ENCODE measurements at places on chromosomes 3 and 15. TPM values are rescaled to one million over a fixed set of nuclear protein-coding genes. Genes with fewer than 3 reads are reported as not detected.

GRCh38 chr15:74624020-74624602 is 8.5 kb downstream of the CLK3 start:
- peaks cover 100% of the 10 kb centered on the region for H3K36me3 ChIP-seq
- H3K4me1 ChIP-seq: peaks cover 48% of the 10 kb centered on the region
- no peak for DNase-seq
- H3K27ac ChIP-seq: no peak overlapping the region
- H3K4me3 ChIP-seq: no peak overlapping the region

- H3K36me3 ChIP-seq: no peaks in the 10 kb centered on the region
- DNase-seq: no peak
- peaks cover 18% of the 10 kb centered on the region for H3K27me3 ChIP-seq
- H3K4me1 ChIP-seq: no peaks in the 10 kb centered on the region
- H3K27ac ChIP-seq: no peak overlapping the region
These were observed 264.9 kb downstream of the MEX3B start for GRCh38 chr15:81780966-81781365.

GRCh38 chr3:46987743-46988401 is 8.4 kb downstream of the NBEAL2 start:
- peak overlapping the region; percentile 63 for H3K27ac ChIP-seq
- no peaks in the 10 kb centered on the region for H3K27me3 ChIP-seq
- no peaks in the 10 kb centered on the region for H3K36me3 ChIP-seq
- peak overlapping the region; percentile 44 for H3K4me3 ChIP-seq
- H3K4me1 ChIP-seq: peaks cover 39% of the 10 kb centered on the region
- peak; percentile 74 for DNase-seq

- no peak overlapping the region for H3K4me3 ChIP-seq
- no peak overlapping the region for H3K27ac ChIP-seq
- peaks cover 73% of the 10 kb centered on the region for H3K4me1 ChIP-seq
- no peaks in the 10 kb centered on the region for H3K27me3 ChIP-seq
- no peak for DNase-seq
- no peaks in the 10 kb centered on the region for H3K36me3 ChIP-seq
These were observed 131.2 kb downstream of the TBL1XR1 start for GRCh38 chr3:177066068-177066467.

DNA sequence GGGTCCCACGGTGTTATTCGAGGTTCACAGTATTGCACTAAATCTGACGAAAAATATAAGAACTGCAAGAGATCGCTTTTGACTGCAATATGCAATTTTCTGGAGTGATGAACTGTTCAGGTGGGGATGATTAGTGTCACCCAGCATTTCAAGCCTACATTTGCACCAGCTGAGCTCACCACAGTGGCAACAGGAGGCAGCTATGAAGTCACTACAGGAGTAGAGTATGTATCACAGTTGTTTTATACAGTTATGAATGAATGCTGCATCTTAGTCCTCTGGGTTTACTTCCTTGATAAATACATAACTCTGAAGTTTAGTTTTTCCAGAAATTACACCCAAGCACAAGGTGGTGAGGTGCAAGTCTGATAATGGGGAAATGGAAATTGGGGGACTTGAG is 69.6 kb downstream of the CHSY1 start:
- peak overlapping the region; percentile 60 for H3K27ac ChIP-seq
- peaks cover 73% of the 10 kb centered on the region for H3K4me1 ChIP-seq
- DNase-seq: no peak
- peaks cover 16% of the 10 kb centered on the region for H3K36me3 ChIP-seq

DNA sequence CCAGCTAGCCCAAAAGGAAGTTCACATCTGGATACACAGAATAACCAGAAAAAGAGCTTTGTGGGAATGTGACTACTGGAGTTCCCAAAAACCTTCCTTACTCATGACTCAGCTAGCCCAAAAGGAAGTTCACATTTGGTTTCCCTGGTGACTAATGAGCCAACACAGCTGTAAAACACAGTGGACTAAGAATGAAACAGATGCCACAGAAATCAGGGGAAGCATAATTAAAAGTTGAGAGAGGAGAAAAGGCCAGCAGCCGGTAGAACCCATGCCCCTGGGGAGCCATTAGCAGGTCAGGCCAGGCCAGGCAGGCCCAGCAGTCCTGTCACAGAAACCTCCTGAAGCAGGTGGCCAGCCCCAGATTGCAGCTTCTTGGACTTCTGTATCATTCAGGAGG is 130.3 kb downstream of the GHSR start:
- H3K36me3 ChIP-seq: peaks cover 14% of the 10 kb centered on the region
- no peaks in the 10 kb centered on the region for H3K27me3 ChIP-seq
- H3K4me3 ChIP-seq: no peak overlapping the region
- peak overlapping the region; percentile 74 for H3K27ac ChIP-seq

- DNase-seq: no peak
- peaks cover 38% of the 10 kb centered on the region for H3K36me3 ChIP-seq
- H3K27me3 ChIP-seq: no peaks in the 10 kb centered on the region
- peak overlapping the region; percentile 42 for H3K27ac ChIP-seq
These were observed 39.3 kb upstream of the UTS2B start for GRCh38 chr3:191369616-191370010.

DNA sequence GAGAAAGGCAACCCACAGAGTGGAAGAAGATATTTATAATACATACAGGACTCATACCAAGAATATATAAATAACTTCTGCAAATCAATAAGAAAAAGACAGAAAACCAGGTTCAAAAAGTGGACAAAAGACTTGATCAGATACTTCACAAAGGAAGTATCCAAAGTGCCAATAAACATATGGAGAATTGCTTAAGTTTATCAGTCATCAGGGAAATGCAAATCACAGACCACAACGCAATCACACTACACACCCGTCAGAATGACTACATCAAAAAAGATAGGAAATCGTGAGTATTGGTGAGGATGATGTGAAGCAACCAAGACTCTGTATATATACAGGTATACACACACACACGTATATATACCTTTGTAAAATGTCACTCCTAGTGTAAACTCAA is 180.6 kb downstream of the FAM43A start:
- no peaks in the 10 kb centered on the region for H3K36me3 ChIP-seq
- no peak for DNase-seq
- peaks cover 48% of the 10 kb centered on the region for H3K4me1 ChIP-seq
- no peak overlapping the region for H3K27ac ChIP-seq
- H3K27me3 ChIP-seq: no peaks in the 10 kb centered on the region
- no peak overlapping the region for H3K4me3 ChIP-seq

The FOXB1 gene
- not detected for total RNA-seq

The C2CD4A gene
- total RNA-seq: not detected
